ENCODE measurements at places on chromosomes 7 and 10. TPM values are rescaled to one million over a fixed set of nuclear protein-coding genes. Genes with fewer than 3 reads are reported as not detected.

DNA sequence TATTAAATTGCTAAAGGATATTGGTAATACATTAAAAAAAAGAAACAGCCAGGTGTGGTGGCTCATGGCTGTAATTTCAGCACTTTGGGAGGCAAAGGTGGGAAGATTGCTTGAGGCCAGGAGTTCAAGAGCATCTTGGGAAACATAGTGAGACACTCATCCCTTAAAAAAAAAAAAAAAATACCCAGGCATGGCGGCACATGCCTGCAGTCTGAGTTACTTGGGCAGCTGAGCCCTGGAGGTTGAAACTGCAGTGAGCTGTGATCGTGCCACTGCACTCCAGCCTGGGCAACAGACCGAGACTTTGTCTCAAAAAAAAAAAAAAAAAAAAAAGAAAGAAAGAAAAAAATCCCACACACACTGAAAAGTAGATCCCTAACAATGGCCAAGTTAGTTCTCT is 59.7 kb downstream of the MACC1 start:
- H3K27me3 ChIP-seq: no peaks in the 10 kb centered on the region
- H3K27ac ChIP-seq: peak overlapping the region; percentile 7
- H3K36me3 ChIP-seq: peaks cover 16% of the 10 kb centered on the region
- no peak for DNase-seq
- H3K4me1 ChIP-seq: peaks cover 16% of the 10 kb centered on the region

DNA sequence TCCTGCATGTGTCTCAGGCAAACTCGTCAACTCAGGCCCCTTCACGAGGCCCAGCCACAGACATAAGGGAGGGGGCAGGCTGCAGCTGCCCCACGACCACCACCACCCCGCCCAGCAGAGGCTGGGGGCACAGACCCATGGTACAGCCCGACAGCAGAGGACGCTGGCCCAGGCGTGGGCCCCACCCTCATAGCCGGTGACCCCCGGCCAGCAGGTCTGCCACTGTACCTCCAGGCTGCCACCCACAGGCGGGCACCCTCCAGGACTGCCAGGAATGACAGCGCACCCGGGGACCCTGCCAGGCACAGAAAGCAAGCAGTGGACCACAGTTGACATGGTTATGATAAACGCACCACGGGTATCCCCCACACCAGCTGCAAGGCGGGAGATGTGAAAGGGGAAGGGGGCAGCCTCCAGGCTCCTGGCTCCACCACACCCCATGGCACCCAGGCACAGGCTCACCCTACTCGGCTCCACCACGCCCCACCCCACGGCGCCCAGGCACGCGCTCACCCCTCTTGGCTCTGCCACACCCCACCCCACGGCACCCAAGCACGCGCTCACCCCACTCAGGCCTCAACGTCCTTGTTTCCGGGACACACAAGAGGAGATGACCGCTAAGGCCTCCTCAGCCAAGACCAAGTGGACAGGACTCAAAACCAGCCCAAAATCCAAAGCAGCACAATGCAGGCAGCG is 135.9 kb downstream of the MAD1L1 start:
- H3K4me3 ChIP-seq: no peak overlapping the region
- H3K4me1 ChIP-seq: peaks cover 15% of the 10 kb centered on the region
- no peak overlapping the region for H3K27ac ChIP-seq
- DNase-seq: no peak
- H3K36me3 ChIP-seq: peaks cover 13% of the 10 kb centered on the region

Gene OR9A2
- total RNA-seq: not detected

Gene MKX
- total RNA-seq: 0.31 TPM

DNA sequence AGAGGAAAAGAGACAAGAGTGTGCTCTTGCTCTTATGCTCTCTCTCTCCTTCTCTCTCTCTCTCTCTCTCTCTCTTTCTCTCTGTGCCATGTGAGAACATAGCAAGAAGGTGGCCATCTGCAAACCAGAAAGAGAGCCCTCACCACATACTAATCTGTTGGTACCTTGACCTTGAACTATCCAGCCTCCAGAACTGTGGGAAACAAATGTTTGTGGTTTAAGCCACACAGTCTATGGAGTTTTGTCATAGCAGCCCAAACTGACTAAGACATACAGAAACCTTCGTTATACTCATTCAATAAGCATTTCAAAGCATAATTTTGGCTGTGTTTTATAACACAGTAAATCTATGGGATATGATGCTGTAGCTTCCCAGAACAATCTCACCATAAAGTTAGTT is 56.4 kb upstream of the PLPP4 start:
- H3K27me3 ChIP-seq: peaks cover 12% of the 10 kb centered on the region
- DNase-seq: no peak
- H3K4me3 ChIP-seq: no peak overlapping the region
- H3K36me3 ChIP-seq: no peaks in the 10 kb centered on the region
- H3K27ac ChIP-seq: no peak overlapping the region

- H3K4me3 ChIP-seq: no peak overlapping the region
- no peaks in the 10 kb centered on the region for H3K36me3 ChIP-seq
- no peaks in the 10 kb centered on the region for H3K27me3 ChIP-seq
- no peak overlapping the region for H3K27ac ChIP-seq
These were observed 53.7 kb upstream of the SEMA3A start for GRCh38 chr7:84248267-84248666.

Gene KIF11
- 25.9 TPM for total RNA-seq

Gene CHST3
- 12.9 TPM for total RNA-seq

DNA sequence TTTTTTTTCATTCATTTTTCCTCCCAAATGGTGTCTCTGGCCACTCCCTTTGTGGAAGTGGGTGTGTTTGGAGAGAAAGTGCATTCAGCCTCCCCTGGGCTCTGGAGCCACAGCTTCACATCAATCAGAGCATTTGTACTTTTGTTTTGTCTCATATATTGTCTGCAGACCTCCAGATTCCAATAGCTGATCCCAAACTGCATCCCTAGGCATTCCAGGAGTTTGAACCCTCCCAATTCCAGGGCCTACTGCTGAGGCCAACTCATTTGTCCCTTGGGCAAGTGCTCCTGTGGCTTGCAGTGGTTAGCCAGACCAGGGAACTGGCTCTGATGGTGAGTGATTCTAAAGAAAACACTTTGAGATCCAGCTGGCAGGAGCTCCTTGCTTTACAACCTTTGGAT is 163.3 kb downstream of the IPMK start:
- no peaks in the 10 kb centered on the region for H3K27me3 ChIP-seq
- DNase-seq: no peak
- H3K4me1 ChIP-seq: no peaks in the 10 kb centered on the region
- H3K36me3 ChIP-seq: peaks cover 6% of the 10 kb centered on the region
- H3K27ac ChIP-seq: no peak overlapping the region
- no peak overlapping the region for H3K4me3 ChIP-seq

Gene GGCT
- total RNA-seq: 54.7 TPM

GRCh38 chr7:157846271-157846670 is 509.5 kb downstream of the DNAJB6 start:
- H3K4me3 ChIP-seq: no peak overlapping the region
- peaks cover 2% of the 10 kb centered on the region for H3K27me3 ChIP-seq
- DNase-seq: no peak

Gene LCOR
- total RNA-seq: 88.6 TPM

Gene MYH16
- not detected for total RNA-seq

DNA sequence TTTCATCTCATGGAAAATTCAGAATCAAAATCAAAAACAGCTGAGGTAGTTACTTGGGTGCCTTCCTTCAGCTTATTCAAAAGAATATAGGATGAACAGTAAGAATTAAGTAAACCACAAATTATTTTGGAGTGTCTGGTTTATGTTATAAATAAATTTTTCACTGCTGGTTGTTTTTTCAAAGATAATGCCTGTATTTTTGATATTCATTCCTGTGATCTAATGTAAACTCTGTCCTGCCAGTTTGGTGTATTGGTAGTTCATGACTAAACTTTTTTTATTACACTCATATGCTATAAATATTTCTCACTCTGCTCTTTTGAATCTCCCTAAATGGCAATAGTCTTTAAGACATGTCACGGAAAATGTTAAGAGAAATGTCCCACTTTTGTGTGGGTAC is 11.6 kb upstream of the RAB11FIP2 start:
- no peaks in the 10 kb centered on the region for H3K27me3 ChIP-seq
- peaks cover 16% of the 10 kb centered on the region for H3K4me1 ChIP-seq
- H3K27ac ChIP-seq: no peak overlapping the region
- no peak for DNase-seq
- H3K4me3 ChIP-seq: no peak overlapping the region
- H3K36me3 ChIP-seq: peaks cover 1% of the 10 kb centered on the region

GRCh38 chr7:36048902-36049240 is 104.2 kb upstream of the EEPD1 start:
- DNase-seq: no peak
- H3K36me3 ChIP-seq: no peaks in the 10 kb centered on the region
- no peaks in the 10 kb centered on the region for H3K4me1 ChIP-seq
- no peaks in the 10 kb centered on the region for H3K27me3 ChIP-seq
- H3K4me3 ChIP-seq: no peak overlapping the region

DNA sequence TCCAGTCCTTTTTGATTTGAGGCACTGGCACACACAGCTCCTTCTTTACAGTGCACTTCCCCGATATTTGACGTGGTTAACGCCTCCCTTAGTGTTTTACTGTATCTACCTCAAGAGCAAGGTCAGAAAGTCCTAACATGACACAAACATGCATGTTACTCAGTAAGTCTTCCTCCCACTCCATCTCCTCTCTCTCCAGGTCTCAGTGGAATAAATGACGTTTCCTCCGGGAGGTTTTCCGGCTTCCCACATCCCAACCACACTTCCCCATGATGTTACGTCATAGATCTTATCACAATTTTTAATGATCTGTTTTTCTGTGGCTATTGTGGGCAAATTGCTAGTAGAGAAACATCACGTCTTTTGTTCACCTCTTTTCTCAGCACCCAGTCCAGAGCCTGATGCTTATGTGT is 165.7 kb downstream of the PTPN20 start:
- H3K36me3 ChIP-seq: no peaks in the 10 kb centered on the region
- H3K4me1 ChIP-seq: no peaks in the 10 kb centered on the region
- no peak for DNase-seq
- H3K4me3 ChIP-seq: no peak overlapping the region

- H3K27ac ChIP-seq: no peak overlapping the region
- H3K36me3 ChIP-seq: no peaks in the 10 kb centered on the region
- H3K4me1 ChIP-seq: no peaks in the 10 kb centered on the region
- H3K27me3 ChIP-seq: peaks cover 22% of the 10 kb centered on the region
- no peak overlapping the region for H3K4me3 ChIP-seq
These were observed 73.0 kb upstream of the LRRC18 start for GRCh38 chr10:49012603-49013002.

Gene TRPV6
- total RNA-seq: 5.7 TPM

- DNase-seq: no peak
- no peaks in the 10 kb centered on the region for H3K4me1 ChIP-seq
- peaks cover 3% of the 10 kb centered on the region for H3K36me3 ChIP-seq
- H3K27me3 ChIP-seq: peaks cover 17% of the 10 kb centered on the region
- no peak overlapping the region for H3K27ac ChIP-seq
- H3K4me3 ChIP-seq: no peak overlapping the region
These were observed 197.3 kb upstream of the PPP2R2D start for GRCh38 chr10:131703541-131703940.

Gene OR2A42
- not detected for total RNA-seq

- H3K27me3 ChIP-seq: no peaks in the 10 kb centered on the region
- no peak for DNase-seq
- no peak overlapping the region for H3K27ac ChIP-seq
- peaks cover 1% of the 10 kb centered on the region for H3K4me1 ChIP-seq
- H3K4me3 ChIP-seq: no peak overlapping the region
- H3K36me3 ChIP-seq: no peaks in the 10 kb centered on the region
These were observed 38.2 kb upstream of the C10orf71 start for GRCh38 chr10:49260644-49261296.

Gene CTAGE4
- total RNA-seq: 6.9 TPM

DNA sequence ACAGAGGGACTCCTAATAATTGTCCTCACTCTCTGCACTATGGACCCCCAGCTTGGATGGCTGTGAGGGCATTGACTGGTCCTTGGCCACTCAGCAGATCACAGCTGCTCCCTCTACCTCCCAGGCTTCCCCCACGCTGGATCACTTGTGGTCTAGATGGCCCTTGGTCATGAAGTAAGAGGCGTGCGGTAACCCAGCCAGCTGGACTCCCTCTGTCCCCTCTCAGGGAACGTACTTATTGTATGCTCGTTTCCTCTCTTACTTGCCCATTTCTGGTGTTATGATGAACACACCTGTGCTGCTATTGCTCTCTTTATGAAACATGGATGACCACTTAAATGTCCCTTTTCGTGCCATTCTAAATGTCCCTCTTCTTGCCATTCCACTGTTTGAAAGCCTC is 19.3 kb downstream of the ADAMTS14 start:
- peaks cover 6% of the 10 kb centered on the region for H3K4me1 ChIP-seq
- no peak overlapping the region for H3K4me3 ChIP-seq
- DNase-seq: no peak
- H3K27me3 ChIP-seq: peaks cover 13% of the 10 kb centered on the region
- H3K36me3 ChIP-seq: no peaks in the 10 kb centered on the region

Gene CCDC172
- not detected for total RNA-seq

GRCh38 chr7:27071622-27072390 is 24.0 kb downstream of the HOXA1 start:
- peak overlapping the region; percentile 43 for H3K27ac ChIP-seq
- peak overlapping the region; percentile 2 for H3K4me3 ChIP-seq
- H3K4me1 ChIP-seq: peaks cover 18% of the 10 kb centered on the region
- peaks cover 2% of the 10 kb centered on the region for H3K36me3 ChIP-seq
- no peak for DNase-seq
- no peaks in the 10 kb centered on the region for H3K27me3 ChIP-seq

GRCh38 chr10:35352097-35352496 is 15.8 kb downstream of the CCNY start:
- peak overlapping the region; percentile 46 for H3K27ac ChIP-seq
- peaks cover 32% of the 10 kb centered on the region for H3K4me1 ChIP-seq
- H3K4me3 ChIP-seq: no peak overlapping the region
- H3K36me3 ChIP-seq: no peaks in the 10 kb centered on the region
- no peaks in the 10 kb centered on the region for H3K27me3 ChIP-seq
